ENCODE measurements at places on chromosomes 13 and 19.

DNA sequence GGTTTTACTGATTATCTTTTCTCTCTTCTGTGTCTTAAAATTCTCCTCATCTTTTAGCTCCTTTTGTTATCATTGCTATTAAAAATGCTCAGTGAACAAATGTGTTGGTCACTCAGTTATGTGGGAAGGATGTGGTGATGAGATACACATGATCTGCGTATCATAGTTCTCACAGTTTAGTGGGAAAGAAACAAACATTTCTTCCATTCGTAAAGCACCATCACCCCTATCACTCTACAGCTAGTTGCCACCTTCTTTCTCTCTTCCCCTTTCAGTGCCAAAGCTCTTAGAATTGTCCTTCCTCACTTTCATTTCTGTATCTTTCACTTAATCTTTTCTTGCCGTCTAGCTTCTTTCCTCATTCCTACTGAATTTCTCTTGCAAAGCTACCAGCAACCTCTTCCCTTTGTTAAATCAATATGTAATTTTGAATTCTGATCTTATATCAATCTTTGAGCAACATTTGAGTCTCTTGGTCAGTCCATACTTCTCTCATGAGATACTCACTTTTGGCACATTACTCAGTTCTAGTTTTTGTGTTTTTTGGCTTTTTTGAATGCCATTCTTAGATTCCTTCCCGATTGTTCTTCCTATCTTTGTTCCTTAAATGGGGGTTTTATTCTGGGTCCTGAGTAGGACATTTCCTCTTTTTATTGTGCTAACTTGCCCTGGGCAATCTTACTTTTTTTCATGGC is 122.3 kb downstream of the PCCA start:
- no peak for DNase-seq

DNA sequence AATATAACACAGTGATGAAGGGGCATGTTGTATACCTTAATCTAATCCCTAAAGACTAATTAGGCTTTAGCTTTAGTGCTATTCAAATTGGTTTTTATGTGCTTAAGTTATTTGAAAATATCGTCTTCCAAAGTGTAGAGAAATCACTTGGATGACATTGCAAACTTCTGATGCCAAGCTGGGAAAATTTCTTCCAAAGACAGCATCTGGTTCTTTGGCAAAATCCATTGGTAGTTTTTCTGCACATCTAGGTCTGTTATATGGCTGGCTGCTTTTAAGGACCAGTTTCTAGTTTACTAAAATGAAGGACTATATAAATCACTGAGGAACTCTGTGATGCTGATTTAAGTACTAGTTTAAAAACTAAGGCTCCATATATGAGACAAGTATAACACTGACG is 2362.3 kb downstream of the PCDH9 start:
- DNase-seq, result no peak

- DNase-seq, result no peak
Observed at GRCh38 chr13:19634256-19634740, 839 bp downstream of the MPHOSPH8 start.

DNA sequence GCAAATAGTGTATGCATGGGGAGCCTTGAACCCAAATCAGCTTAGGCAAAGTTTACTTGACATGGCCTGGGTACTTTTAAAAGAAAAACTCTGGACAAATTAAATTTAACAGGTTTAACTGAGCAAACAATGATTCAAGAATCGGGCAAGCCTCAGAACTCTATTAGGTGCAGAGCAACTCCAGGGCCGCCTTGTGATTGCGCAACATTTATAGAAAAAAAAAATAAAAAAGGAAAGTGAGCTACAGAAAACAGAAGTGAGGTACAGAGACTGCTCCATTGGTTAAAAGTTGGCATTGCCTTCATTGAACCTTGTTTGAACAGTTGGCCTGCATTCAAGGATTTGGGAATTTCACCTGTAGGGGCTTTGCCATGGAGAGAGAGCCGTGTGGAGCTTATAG is 421.0 kb upstream of the TSHZ3 start:
- DNase-seq, result no peak

DNA sequence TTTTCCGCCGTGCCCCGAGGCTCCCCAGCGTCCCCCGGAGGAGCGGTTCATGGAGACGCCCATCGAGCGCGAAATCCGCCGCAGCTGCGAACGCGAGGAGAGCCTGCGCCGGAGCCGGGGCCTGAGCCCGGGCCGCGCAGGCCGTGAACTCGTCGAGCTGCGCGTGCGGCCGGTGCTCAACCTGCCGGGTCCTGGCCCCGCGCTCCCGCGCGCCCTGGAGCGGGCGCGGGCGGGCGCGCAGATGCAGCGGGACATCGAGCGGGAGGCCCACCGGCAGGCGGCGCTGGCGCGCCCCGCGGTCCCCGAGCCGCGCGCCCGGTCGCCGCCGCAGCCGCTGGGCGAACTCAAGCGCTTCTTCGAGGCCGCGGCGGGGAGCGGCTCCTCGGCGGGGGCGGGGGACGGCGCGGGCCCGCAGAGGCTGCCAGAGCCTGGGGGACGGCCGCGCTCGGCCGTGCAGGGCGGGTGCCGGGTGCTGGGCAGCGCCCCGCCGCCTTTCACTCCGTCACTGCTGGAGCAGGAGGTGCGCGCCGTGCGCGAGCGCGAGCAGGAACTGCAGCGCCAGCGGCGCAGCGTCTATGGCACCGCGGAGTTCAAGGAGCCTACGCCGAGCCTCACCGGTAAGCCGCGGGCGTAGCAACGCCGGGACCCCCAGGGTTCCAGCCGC is 807 bp downstream of the MISP3 start:
- DNase-seq, result peak; percentile 80

GRCh38 chr19:6721138-6721474 is 656 bp upstream of the C3 start:
- no peak for DNase-seq

Data from stimulated activated CD8-positive, alpha-beta memory T cell treated with anti-CD3 and anti-CD28 coated beads, Interleukin-4, amount 100 ng/mL, for 48 hours (primary cell).